Activated CD4-positive, alpha-beta T cell treated with anti-CD3 and anti-CD28 coated beads, Interleukin-2, Interleukin-6, amounts not matched to agents 100 ng/mL and 50 ng/mL, durations not matched to agents 16 hours and 8 hours (primary cell): ENCODE measurements at places on chromosomes 3 and 15.

DNA sequence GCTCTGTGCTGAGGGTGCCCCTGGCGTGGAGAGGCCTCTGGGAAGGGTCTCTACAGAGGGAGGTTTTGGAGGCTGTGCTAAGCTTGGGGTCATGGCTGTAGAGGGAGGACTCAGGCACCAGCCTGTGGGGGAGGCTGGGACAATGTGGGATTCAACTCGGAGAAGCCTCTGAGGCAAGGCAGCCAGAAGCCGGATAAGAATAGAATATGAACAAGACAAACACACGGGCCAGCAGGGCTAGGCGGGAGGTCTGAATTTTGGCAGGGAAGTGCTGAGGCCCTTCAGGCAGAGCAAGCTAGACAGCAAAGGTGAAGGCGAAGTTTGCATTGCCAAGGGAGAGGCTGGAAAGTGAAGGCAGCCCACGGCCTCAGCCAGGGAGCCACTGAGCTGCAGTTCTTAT, 612.1 kb upstream of the NR2F2 start:
- DNase-seq: no peak

GRCh38 chr3:133428552-133428951, 28.7 kb downstream of the BFSP2 start:
- no peak for DNase-seq

GRCh38 chr3:151197981-151198767, 4.8 kb downstream of the GPR171 start:
- no peak for DNase-seq

- no peak for DNase-seq
These were observed 90.4 kb downstream of the SRGAP3 start for GRCh38 chr3:9158865-9159630.

DNA sequence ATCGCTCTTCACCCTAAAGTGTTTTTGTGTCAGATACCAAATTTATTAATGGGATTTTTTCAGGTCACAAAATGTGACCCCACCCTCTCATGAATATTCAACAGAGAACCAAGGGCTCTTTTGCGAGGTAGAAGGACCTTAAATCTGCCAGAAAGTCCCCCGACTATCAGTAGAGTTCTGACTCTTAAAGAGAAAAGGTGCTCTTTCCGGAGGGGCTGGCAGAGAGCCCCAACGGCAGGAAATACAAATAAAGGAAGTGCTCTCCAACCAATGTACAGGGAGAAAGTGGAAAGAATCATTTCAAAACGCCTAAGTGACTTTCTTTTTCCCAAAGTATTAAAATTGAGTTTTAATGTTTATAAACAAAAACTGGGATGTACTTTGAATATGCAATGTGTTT, 517.2 kb downstream of the FOXP1 start:
- peak; percentile 63 for DNase-seq

DNA sequence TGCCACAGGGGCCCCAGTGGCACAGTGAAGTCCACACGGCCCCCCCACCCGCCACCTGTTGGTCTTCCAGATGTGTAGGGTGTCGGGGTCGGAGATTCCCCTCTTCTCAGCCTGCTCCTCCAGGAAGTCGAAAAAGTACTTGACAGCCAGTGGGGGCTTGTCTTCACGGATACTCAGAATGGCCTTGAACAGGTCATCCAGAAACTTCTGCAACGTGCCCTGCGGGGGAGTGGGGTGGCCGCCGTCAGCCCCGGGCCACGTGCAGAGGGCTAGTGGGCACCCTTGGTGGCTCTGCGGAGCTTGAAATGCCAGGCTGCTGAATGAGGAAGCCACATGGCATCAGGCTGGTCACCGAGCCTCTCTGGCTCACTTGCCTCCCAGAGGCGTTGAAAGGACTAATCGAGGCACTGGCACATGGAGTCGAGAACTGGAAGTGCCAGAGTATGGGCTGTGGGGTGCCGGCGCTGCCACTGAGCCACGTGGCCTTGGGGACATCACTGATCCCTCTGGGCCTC, 16.6 kb downstream of the H1-8 start:
- DNase-seq: no peak

- no peak for DNase-seq
These were observed 231.6 kb upstream of the UBE2E2 start for GRCh38 chr3:22971497-22971896.
